ENCODE measurements at places on chromosomes 2 and 18. TPM values are rescaled to one million over a fixed set of nuclear protein-coding genes. Genes with fewer than 3 reads are reported as not detected.

Gene TLX2
- total RNA-seq = 3.7 TPM

Gene EVX2
- not detected for total RNA-seq

DNA sequence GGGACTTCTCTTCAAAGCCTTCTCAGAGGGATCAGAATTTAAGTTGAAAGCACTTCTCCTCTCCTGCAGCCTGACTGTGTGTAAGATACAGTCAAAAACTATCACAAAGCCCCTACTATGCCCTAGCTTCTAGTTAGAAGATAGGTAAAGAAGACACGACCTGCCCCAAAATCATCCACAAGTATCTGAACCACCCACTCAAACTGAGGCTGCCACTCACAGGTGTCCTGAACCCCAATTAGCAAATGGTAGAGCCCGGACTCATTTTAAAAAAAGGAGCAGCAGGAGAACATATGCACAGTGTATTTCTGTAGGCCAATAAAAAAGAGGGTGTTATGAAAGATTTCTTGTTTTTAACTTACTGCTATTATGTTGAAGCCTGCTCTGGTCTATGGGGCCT is 74.4 kb downstream of the ANKRD44 start:
- no peaks in the 10 kb centered on the region for H3K27me3 ChIP-seq
- H3K27ac ChIP-seq = no peak overlapping the region
- DNase-seq = no peak
- no peaks in the 10 kb centered on the region for H3K36me3 ChIP-seq

Gene IL18R1
- 4.3 TPM for total RNA-seq

GRCh38 chr18:36392979-36393287 is 95.4 kb downstream of the FHOD3 start:
- DNase-seq = no peak
- no peaks in the 10 kb centered on the region for H3K4me1 ChIP-seq
- H3K4me3 ChIP-seq = no peak overlapping the region
- H3K27me3 ChIP-seq = no peaks in the 10 kb centered on the region

GRCh38 chr2:48009256-48009655 is 103.0 kb upstream of the FBXO11 start:
- no peaks in the 10 kb centered on the region for H3K27me3 ChIP-seq
- no peak for DNase-seq
- H3K27ac ChIP-seq = no peak overlapping the region
- no peaks in the 10 kb centered on the region for H3K36me3 ChIP-seq
- H3K4me1 ChIP-seq = no peaks in the 10 kb centered on the region
- no peak overlapping the region for H3K4me3 ChIP-seq

DNA sequence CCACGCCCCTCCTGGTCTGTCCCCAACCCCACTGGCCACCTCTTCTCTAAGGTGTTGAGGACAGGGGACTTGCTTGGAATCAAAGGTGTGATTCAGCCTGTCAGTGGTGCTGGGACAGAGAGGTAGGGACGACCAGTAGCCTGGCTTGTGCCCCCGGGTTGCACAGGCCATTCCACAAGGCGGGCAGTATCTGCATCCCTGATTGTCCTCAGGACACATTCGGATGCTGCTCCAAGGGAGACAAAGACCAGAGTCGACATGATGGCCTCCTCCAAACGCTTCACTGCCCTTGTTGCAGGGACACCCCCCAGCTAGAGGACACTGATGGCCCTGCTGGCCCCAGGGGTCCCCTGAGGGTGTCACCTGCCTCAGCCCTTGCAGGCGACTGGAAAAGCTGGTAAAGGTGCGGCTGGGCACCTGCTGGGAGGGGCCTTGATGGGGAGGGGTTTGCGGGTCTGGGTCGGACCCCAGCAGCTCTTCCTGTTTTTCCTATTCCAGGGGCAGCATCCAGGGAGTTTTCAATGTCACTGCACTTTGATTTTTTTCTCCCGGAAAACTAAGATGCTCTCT is 98.0 kb downstream of the PTGR3 start:
- no peak overlapping the region for H3K4me3 ChIP-seq
- H3K27me3 ChIP-seq = no peaks in the 10 kb centered on the region
- no peaks in the 10 kb centered on the region for H3K4me1 ChIP-seq
- no peak for DNase-seq
- H3K36me3 ChIP-seq = no peaks in the 10 kb centered on the region

DNA sequence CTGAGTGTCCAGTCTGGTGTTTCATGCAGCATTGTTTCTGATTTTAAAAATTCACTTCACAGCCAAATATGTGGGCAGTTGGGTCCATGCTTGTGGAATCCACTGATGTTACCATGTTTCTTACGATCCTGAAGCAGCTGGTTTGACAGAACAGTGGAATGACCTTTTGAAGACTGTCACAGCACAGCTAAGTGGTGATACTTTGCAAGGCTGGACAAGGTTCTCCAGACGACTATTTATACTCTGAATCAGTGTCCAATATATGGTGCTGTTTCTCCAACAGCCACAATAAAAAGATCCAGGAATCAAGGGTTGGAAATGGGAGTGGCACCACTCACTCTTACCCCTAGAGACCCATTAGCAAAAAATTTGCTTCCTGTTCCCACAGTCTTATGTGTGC is 577.4 kb upstream of the RAB6C start:
- no peaks in the 10 kb centered on the region for H3K27me3 ChIP-seq
- H3K36me3 ChIP-seq = no peaks in the 10 kb centered on the region
- DNase-seq = no peak
- no peak overlapping the region for H3K27ac ChIP-seq
- no peaks in the 10 kb centered on the region for H3K4me1 ChIP-seq
- no peak overlapping the region for H3K4me3 ChIP-seq

DNA sequence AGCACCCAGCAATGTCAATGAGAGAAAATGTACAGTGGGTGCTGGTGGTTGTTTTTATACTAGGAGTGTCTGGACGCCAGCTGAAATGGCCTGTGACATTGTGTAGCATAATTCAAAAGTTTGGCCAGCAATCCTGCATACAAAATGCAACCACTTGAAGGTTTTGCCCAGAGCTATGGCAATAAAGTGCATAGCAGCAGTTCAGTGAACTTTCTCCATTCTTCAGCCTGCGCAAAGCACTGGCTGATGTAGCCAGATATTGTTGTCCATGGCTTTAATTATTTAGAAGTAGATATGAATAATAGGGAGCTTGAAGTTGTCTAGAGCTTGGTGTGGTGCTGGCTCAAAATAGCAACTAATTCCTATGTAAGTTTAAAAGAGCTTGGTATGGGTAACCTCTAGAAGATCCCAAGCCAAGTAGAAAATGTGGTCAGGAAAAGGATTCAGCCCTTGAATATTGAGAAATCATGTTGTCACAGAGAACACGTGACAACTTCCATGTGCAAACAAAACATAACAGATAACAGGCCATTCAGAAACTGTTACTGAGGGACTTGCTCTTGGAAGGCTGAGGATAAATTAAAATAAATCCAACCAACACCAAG is 33.3 kb upstream of the PGAP1 start:
- no peak overlapping the region for H3K4me3 ChIP-seq
- DNase-seq = no peak
- no peaks in the 10 kb centered on the region for H3K27me3 ChIP-seq

Gene CCDC141
- total RNA-seq = 3.0 TPM

GRCh38 chr18:54734059-54734458 is 94.2 kb upstream of the RAB27B start:
- H3K36me3 ChIP-seq = no peaks in the 10 kb centered on the region
- no peak overlapping the region for H3K27ac ChIP-seq
- peak; percentile 25 for DNase-seq
- H3K27me3 ChIP-seq = no peaks in the 10 kb centered on the region
- no peaks in the 10 kb centered on the region for H3K4me1 ChIP-seq

DNA sequence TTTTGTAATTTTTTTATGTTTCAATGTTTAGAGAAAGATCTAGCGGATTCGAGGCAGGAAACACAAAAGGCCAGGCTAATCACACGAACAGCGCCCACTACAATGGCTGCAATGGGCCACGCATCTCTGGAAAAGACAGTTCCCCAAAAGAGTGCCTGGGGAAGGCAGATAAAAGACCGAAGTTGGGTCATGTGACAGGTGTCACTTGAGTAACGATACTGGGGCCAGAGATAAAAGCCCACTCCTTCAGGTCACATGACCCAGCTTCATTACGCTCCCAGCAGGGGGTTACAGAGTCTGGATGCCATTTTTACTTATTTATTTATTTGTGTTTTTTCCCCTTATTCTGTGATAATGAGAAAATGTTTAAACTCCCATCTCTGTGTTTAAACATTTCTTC is 95.4 kb downstream of the CDK15 start:
- H3K27ac ChIP-seq = no peak overlapping the region
- H3K27me3 ChIP-seq = no peaks in the 10 kb centered on the region
- H3K4me3 ChIP-seq = no peak overlapping the region
- H3K36me3 ChIP-seq = no peaks in the 10 kb centered on the region
- H3K4me1 ChIP-seq = no peaks in the 10 kb centered on the region
- no peak for DNase-seq

- H3K27me3 ChIP-seq = peaks cover 4% of the 10 kb centered on the region
- peaks cover 16% of the 10 kb centered on the region for H3K4me1 ChIP-seq
- peak; percentile 62 for DNase-seq
- peak overlapping the region; percentile 7 for H3K27ac ChIP-seq
- no peaks in the 10 kb centered on the region for H3K36me3 ChIP-seq
These were observed 3.3 kb downstream of the BOK start for GRCh38 chr2:241561832-241562231.

DNA sequence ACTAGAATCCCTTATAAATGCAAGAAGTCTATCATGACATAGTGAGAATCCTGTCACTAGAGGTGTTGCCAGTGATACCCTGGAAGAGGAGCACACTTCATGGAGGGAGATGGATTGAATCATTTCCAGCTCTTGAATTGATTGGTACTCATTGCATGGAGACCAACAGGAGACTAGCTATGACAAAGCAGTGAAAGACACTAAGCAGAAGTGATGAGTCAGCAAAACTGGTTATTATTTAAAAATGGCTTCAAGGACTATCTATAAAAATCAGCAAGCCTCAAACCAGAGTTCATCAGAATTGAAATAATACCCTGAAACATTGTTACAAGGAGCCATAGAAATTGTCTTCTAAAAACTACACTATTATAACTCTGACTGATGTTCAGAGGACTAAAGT is 200.3 kb downstream of the PDE11A start:
- no peaks in the 10 kb centered on the region for H3K4me1 ChIP-seq
- no peaks in the 10 kb centered on the region for H3K27me3 ChIP-seq

GRCh38 chr2:27965841-27966240 is 75.3 kb downstream of the BABAM2 start:
- H3K27ac ChIP-seq = no peak overlapping the region
- H3K36me3 ChIP-seq = no peaks in the 10 kb centered on the region
- no peak overlapping the region for H3K4me3 ChIP-seq
- DNase-seq = no peak
- no peaks in the 10 kb centered on the region for H3K27me3 ChIP-seq

DNA sequence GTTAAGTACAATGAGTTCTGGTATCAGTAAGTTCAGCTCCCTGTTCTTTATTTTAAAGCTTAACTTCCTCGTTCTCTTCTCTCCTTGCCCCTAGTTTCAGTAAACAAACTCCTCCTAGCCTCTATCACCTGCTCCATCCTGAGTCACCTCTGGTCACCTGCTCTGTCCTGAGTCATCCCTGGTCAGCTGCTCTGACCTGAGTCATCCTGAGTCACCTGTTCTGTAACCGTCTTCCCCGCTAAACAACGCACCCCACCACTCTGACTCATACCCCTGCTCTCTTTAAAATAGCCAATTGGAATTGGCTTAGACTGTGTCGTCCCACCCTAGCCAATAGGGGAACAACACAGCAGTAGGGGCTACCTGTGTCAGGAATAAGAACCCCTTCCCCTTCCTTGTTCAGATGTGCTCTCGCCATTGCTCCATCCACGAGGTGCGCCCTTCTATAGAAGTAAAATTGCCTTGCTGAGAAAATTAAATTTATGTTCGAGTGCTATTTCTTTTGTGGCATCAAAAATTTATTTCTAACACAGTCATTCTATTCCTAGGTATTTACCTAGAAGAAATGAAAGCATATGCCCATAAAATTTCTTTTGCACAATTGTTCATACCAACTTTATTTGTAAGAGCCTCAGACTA is 24.9 kb upstream of the RMND5A start:
- no peaks in the 10 kb centered on the region for H3K36me3 ChIP-seq
- no peak overlapping the region for H3K4me3 ChIP-seq
- no peak for DNase-seq
- H3K27me3 ChIP-seq = no peaks in the 10 kb centered on the region

DNA sequence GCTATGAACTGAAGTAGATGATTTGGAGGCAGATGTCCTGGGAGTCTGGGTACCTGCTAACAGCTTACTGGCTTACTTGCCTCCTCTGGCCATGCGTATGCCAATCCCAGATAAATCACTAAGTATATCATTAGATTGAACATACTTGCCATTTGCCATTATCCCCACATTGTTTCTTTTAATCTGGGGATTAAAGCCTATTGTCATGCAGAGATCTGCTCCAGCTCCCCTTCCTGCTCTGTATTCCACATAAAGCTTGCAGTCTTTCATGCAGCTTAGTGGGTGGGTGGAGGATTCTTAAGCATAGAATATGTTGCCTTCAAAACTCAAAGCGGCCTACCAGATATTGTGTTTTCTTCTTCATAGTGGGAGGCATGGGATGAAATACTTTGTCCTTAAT is 311.8 kb upstream of the MMADHC start:
- no peak overlapping the region for H3K27ac ChIP-seq
- H3K36me3 ChIP-seq = no peaks in the 10 kb centered on the region
- H3K27me3 ChIP-seq = no peaks in the 10 kb centered on the region
- H3K4me1 ChIP-seq = no peaks in the 10 kb centered on the region
- no peak for DNase-seq

DNA sequence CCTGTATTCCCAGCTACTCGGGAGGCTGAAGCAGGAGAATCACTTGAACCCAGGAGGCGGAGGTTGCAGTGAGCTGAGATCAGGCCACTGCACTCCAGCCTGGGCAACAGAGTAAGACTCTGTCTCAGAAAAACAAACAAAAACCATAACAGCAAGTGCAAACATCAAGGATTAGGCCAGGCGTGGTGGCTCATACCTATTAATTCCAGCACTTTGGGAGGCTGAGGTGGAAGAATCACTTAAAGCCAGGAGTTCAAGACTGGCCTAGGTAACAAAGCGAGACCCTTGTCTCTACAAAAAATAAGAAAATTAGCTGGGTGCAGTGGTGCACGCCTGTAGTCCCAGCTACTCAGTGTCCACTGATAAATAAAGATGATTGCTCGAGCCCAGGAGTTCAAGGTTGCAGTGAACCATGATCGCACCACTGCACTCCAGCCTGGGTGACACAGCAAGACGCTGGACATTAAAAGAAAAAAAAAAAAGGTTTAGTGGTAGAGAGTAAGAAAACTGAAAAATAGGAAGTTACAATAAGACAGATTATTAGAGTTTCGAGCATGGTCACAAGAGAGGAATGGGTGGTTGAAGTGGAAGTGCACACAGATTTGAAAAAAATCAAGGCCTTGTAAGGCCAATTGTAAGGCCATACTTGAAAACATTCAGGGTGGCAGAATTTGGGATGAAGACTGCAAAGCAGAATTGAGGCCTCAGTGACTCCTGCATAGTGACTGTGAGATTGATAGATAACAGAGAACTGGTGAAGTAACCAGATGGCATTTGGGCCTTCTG is 6.4 kb upstream of the KCMF1 start:
- H3K27me3 ChIP-seq = no peaks in the 10 kb centered on the region
- no peak overlapping the region for H3K4me3 ChIP-seq
- H3K27ac ChIP-seq = no peak overlapping the region
- DNase-seq = no peak

- H3K4me3 ChIP-seq = peak within 1 kb of the TSS; percentile 36
- no peaks in the 10 kb centered on the region for H3K4me1 ChIP-seq
- peak; percentile 40 for DNase-seq
- no peaks in the 10 kb centered on the region for H3K27me3 ChIP-seq
These were observed at the start of gene STAT4 for GRCh38 chr2:191150600-191151330. TSS of gene STAT4 (minus strand) at chr2:191150994. CDS start at chr2:191148203, 2,791 bp downstream.

GRCh38 chr18:39655341-39655740 is 2089.7 kb upstream of the CELF4 start:
- H3K36me3 ChIP-seq = no peaks in the 10 kb centered on the region
- no peak overlapping the region for H3K4me3 ChIP-seq
- H3K27me3 ChIP-seq = no peaks in the 10 kb centered on the region
- H3K4me1 ChIP-seq = no peaks in the 10 kb centered on the region
- H3K27ac ChIP-seq = no peak overlapping the region

All from adrenal gland (tissue), 19 donors.